Astrocyte (in vitro differentiated cells and primary cell): ENCODE measurements at places on chromosomes 2 and 18.

DNA sequence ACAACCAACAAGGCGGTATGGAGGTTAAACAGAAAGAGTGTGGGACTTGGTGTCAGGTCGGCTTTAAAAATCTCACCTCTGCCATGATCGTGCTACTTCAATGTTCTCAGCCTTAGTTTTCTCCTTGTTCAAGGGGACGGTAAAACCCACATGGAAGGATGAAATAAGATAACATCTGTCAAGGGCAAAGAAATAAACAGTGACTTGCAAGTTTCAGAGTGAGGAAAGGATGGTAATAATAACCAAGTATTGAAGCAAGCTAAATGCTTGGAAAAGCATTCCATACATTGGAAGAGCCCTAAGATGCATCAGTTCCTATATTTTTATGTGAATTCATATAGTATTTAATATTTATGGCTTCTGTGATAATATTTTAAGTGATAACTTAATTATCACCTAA is 29.8 kb upstream of the LMAN1 start:
- no peak for DNase-seq

- DNase-seq, result peak; percentile 22
These were observed 26.9 kb downstream of the LOXHD1 start for GRCh38 chr18:46630160-46630559.

GRCh38 chr2:102141011-102141943 is 1.3 kb upstream of the IL1R1 start:
- DNase-seq, result peak; percentile 83

- DNase-seq, result no peak
These were observed 1674.8 kb upstream of the TMEFF2 start for GRCh38 chr2:193869564-193869963.

DNA sequence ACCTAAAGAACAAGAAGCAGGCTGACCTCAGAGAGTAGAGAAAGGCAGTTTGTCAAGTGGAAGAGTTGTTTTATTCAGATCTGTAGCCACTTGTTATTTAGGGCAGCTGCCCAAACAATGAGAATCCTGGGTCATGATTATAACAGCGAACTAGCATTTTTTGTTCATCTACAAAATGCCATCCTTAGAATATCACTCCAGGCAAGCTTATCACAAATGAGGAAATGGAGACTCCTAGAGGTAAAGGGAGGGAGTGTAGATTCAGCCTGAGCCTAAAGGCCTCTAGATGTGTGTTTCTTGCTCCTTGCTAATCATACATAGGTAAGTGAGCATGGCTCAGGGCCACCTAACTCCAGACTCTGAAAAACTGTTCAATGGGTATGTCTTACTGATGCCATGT is 126.1 kb downstream of the HNMT start:
- DNase-seq, result peak; percentile 28

GRCh38 chr2:170944545-170944944 is 15.5 kb downstream of the GORASP2 start:
- no peak for DNase-seq

GRCh38 chr2:204359076-204359475 is 186.2 kb upstream of the PARD3B start:
- no peak for DNase-seq

DNA sequence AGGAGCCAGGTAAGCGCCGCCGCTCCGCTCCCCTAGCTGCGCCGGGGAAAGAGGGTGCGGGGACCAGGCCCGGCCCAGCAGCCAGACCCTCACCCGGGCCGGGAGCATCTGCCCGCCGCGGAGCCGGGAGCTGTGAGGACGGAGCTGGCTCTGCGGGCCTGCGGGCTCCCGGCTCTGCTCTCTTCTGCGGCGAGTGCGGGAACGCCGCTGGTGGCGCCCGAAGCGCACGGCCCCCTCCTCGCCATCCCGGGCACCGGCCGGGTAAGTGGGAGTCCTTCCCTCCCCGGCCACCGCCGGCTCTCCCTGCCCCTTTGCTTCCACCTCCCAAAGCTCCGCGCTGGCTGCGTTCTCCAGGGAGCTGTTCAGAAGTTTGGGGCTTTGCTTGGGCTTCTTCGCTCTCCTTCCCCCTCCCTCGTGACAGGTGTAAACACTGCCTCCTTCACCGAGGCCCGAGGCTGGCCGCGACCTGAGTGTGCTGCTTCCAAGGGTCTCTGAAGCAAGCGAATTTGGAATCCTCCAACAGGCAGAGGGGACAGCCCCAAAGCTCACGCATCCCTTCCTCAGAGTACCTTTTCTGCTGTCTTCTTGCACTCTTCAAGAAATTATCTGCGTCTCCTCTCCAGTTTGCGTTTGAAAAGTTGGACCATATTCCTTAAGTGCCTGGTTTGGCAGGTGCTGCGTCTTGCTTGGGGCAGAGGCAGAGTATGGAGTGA is 632 bp downstream of the AFTPH start:
- peak; percentile 5 for DNase-seq

DNA sequence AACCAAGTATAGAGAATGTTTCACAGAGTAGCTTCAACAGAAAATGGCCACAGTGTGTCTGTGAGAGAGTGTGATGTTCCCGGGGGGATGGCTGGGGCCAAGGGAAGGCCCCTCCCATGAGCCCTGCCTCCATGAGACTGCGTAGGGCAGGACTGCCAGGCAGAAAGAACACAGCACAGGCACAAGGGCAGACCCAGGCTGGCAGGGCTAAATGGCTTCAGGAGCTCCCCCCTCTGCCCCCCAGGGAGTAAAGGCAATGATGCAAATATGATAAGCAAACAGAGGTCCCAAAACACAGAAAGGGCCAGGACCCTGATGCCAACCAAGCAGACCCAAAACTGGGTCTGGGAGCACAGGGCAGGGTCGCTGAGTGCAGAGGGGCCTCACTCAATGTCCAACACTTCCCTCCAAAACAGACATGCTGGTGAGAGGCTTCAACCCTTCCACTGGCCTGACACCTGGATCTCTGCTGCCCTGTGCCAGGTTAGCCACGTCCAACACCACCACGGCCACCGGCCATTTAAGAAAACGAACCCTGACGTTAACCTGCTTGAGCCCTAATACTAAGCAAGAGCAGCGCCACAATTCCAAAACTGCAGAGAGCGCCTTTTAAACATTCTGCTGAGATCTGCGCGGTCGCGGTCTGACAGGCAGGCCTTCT is 90.3 kb downstream of the HDAC4 start:
- no peak for DNase-seq

DNA sequence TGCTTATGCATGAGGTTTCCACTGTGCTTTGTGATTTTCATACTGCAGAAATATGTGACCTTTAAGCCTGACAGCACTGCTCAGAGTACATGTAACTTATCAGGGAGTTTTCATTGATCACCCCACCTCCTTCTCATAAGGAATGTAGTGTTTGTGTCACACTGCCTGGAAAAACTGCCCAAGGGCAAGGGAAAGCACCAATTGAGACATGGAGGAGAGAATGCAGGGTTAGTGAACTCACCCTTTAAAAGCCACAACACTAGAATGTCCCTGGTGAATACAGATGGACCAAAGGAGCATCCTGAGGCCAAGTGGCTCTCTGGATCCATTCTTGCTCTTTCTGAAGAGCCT is 147.2 kb upstream of the SPATS2L start:
- DNase-seq, result peak; percentile 19

- peak; percentile 41 for DNase-seq
These were observed 6.6 kb upstream of the CDH2 start for GRCh38 chr18:28183418-28184078.

DNA sequence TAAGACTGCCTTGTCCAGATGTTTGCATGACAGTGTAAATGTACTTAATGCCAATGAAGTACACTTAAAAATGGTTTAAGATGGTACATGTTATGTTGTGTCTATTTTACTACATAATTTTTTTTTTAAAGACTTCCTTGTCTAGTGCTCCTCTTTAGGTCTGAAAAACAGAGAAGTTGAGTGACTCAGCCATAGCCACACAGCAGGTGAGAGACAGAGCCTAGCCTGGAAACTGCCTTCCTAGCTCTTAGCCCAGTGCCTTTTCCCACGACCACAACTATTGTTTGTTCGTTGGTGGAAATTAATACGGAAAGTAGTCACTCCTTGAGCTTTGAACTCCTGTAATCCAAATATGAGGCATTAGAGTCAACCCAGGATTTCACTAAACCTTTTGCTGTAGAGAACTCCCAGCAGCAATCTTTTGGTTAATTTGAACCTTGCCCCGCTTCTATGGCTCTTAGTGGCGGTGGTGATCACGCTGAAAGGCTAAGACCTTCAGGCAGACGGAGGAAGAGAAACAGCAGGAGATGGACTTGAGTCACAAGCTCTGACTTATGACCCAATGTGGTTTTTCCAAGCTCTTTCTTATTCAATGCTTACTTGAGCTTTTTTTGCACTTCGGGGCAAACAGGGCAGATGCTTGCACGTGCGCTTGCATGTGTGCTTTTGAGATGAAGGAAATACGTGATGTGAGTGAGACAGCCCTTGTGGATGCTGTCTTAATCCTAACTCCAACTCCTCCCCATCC is 21.2 kb downstream of the TRIB2 start:
- DNase-seq, result peak; percentile 73

DNA sequence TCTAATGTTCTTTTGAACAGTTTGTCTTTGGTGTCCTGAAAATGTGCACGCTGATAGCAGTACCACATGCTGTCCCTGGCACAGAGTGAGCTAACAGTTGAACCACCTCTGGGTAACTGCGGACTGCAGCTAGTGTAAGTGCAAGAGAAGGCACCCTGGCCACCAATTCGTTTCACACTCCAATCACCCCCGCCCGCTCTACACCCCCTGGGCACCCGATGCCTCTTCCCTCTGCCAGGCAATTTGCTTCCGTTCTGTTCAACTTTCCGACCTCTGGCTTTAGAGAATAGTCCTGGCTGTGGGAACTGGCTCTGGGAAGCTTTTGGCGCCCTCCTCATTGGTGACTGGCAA is 1.4 kb downstream of the DOCK10 start:
- no peak for DNase-seq

GRCh38 chr2:178674122-178674521 is 133.1 kb downstream of the TTN start:
- no peak for DNase-seq

DNA sequence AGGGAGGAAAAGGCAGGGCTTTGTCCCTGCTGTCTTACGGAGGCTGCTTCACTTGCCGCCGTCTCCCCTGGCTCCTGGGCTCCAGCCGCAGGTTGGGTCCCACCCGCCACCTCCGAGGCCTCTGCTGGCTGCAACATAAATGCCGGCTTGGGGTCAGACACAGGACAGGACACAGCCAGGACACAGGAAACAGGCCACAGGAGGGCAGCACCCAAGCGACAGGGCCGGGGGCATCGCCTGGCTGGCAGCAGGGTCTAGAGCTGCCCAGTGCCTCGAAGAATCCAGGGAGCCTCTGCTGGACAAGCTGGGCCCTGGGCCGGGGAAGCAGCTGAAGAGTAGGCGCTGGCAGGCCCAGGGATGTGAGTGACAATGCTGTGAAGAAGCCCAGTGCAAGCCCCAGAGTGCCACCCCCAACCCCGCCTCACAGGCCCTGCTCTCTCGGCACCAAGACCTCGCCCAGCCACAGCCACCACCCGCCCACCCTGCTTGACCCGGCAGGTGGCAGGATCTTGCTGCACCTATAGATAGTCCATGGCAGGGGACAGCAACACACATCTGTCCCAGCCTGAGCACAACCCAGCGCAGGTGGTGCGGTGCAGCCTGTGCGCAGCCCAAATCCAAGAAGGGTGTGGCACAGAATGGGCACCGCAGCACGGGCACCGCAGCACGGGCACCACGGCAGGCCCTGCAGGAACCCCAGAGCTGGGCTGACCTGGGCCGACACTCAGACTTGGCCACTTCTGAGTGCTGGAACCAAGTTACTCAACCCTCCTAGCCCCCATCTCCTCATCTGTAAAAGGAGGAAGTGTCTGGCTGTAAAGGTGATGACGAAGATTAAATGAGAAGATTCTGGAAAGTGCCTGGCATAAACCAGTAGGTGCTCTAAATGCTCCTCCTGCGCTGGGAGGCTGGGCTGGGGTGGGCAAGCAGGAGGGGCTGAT is 55.6 kb downstream of the BIN1 start:
- DNase-seq, result no peak

DNA sequence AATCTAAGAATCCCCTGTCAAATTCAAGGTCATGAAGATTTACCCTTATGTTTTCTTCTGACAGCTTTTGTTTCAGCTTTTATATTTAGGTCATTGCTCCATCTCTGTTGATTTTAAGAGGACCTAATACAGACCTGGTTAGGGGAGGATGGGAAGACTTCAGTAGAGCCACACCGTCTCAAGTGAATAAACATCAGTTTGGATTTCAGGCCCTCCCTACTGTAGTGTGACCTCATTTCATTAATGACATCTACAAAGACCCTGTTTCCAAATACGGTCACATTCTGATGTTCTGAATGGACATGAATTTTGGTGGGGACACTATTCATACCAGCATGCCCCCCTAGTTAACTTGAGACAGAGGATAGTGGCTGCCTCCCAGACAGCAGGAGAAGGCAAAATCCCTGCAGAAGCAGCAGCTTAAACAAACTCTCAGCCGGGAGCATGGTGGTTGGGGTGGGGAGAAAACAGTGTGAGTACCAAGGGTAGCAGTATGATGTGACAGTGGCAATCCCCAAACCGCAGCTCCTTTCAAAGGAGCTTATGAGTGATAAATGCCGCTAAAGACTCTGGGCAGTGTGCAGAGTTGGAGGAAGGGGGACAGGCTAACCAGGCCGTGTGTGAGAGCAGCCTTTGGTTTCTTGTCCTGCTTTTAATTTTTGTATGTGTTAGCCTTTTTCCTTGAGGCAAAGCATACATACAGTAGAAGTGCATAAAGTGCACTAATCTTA is 65.9 kb upstream of the TNP1 start:
- no peak for DNase-seq

GRCh38 chr2:159855557-159856061 is 57.6 kb upstream of the CD302 start:
- peak; percentile 4 for DNase-seq

GRCh38 chr18:44198612-44199284 is 481.9 kb upstream of the SETBP1 start:
- no peak for DNase-seq

- peak; percentile 77 for DNase-seq
These were observed 431.1 kb upstream of the ZEB2 start for GRCh38 chr2:144950899-144951560.

- no peak for DNase-seq
These were observed 29.3 kb downstream of the EFHD1 start for GRCh38 chr2:232662486-232663260.

DNA sequence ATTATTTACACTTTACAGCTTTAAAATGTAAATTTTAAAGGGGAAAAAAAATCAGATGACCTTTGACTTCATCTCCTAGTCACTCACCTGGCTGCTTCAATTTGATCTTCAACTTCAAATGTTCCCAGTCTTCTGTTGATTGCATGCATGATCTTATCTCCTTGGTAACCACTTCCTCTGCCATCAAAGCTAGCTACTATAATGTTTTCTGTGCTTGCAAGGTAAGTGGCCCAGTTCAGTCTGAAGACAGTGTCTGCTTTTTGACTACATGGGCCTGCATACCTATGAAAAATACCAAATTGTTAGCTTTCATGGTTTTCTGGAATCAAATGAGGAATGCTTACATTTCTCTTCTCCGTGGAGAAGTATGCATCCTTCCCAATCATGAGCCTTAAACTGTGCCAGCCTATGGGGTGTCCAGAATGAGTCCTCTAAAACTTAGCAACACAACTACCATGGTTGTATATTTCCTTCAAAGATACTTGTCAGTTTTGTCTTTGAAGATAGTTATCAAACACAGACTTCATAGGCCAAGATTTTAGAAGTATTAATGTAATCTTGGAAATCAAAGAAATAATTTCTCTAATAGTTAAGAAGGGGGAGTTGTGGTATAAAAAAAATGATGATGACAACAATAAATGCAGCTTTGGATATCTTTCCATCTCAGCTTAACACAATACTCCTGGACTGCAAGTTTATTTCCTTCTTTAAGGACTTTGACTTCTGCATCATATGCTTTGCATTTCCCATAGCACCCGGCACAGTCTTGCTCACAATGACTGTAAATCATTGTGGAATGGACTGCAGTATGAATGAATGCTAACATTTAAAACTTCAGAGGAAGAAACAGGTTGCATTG is 62.1 kb downstream of the DPP4 start:
- no peak for DNase-seq

- no peak for DNase-seq
These were observed 26.2 kb downstream of the PHLPP1 start for GRCh38 chr18:62741584-62741983.
